Esophagus mucosa (tissue), 1 donor: ENCODE measurements at places on chromosomes 5 and 9. TPM values are rescaled to one million over a fixed set of nuclear protein-coding genes. Genes with fewer than 3 reads are reported as not detected.

Gene OR2Y1
- not detected for total RNA-seq

Gene CDX1
- not detected for total RNA-seq

Gene DPH7
- 12.6 TPM for total RNA-seq

Gene CD72
- 0.52 TPM for total RNA-seq

Gene RMRP
- 5,550 TPM for total RNA-seq

Gene OR1Q1
- total RNA-seq = not detected

Gene PTGR1
- 101 TPM for total RNA-seq

Gene IL33
- total RNA-seq = 30.9 TPM

Gene NUDCD2
- 27.7 TPM for total RNA-seq

Gene ZNF608
- 6.7 TPM for total RNA-seq

Gene NUTM2F
- total RNA-seq = not detected

Gene LOX
- 6.6 TPM for total RNA-seq

Gene DCAF12
- 39.5 TPM for total RNA-seq

Gene SOHLH1
- total RNA-seq = not detected

Gene SURF1
- total RNA-seq = 25.4 TPM

Gene TXNDC8
- not detected for total RNA-seq

Gene HTR4
- 0.08 TPM for total RNA-seq

Gene NUDT12
- 8.4 TPM for total RNA-seq

Gene FCN2
- total RNA-seq = 0.16 TPM

Gene TMC1
- total RNA-seq = 3.3 TPM

Gene BHMT2
- total RNA-seq = 0.72 TPM

Gene CER1
- not detected for total RNA-seq

Gene SIT1
- 0.44 TPM for total RNA-seq
